ENCODE measurements at places on chromosomes 4 and X.

- DNase-seq: no peak
These were observed 102.5 kb downstream of the FNIP2 start for GRCh38 chr4:158871335-158871724.

DNA sequence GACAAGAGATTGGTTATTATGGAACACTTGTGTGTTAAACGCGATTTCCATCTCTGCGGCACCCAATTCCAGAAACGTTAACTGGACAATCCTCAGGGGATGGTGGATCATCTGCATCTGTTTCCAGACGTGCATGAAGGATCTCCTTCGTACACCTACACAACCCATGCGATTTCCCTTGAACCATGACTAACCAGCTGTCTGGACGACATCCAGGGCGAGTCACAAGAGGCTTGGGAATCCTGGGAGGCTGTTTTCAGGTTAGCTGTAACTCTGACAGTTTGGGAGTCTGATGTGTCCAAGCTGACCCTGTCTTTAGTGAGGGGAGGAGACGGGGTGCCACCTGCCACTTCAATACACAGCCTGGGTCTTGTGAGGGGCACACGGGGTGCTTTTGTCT, 84.5 kb downstream of the GATB start:
- no peak for DNase-seq

DNA sequence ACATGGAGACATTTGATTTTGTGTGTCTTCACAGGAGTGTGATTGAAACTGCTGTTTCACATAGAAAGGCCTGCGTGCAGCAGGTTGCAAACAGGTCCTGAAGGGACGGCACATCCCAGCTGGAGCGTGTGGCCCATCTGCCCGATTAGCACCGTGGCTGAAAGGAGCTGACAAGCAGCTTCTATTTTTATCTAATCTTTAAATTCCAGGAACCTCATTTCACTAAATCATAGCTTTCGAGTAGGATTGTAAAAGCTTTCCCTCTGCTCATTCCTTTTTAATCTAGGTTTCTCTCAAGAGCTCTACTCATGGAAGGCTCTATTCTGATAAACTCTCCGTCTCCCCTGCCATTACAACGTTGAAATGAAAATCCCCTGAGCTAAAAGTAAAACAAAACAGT, 106.8 kb downstream of the FSTL5 start:
- DNase-seq: no peak

GRCh38 chr4:55018978-55019377, 106.4 kb downstream of the KDR start:
- DNase-seq: no peak

Measured in stimulated activated CD4-positive, alpha-beta T cell treated with anti-CD3 and anti-CD28 coated beads, Interleukin-2, amount 100 ng/mL, for 48 hours (primary cell).